ENCODE measurements at places on chromosomes 16 and 17.

GRCh38 chr17:10513299-10514067 lies 4.9 kb downstream of the MYH1 start:
- DNase-seq = no peak

DNA sequence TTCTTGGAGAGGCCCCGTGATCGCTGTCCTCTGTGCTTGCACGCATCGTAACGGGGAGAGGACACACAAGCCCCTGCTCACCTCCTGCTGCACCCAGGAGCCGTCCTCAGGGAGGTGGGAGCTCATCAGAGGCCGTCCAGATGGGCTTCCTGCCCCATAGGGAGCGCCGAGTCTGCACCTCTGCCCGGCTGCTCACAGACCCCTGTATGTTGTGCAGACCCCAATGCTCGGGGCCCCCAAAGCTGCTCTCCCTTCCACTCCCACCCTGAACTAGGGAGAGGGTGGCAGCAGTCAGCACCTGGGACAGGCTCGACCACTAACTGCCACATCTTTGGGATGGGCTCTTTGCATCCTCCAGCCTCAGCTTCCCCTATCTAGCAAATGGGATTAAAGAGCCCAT lies 4.4 kb upstream of the ZNF469 start:
- no peak for DNase-seq

DNA sequence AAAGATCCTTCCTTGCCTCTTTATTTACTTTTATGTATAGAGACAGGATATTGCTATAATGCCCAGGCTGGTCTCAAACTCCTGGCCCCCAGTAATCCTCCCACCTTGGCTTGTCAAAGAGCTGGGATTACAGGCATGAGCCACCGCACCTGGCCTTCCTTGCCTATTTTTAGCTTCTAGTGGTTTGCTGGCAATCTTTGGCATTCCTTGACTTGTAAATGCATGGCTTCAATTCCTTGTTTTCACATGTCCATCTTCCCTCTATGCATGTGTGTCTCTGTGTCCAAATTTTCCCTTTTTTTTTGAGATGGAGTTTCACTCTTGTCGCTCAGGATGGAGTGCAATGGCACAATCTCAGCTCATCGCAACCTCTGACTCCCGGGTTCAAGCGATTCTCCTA lies 22.5 kb downstream of the HEXIM2 start:
- no peak for DNase-seq

DNA sequence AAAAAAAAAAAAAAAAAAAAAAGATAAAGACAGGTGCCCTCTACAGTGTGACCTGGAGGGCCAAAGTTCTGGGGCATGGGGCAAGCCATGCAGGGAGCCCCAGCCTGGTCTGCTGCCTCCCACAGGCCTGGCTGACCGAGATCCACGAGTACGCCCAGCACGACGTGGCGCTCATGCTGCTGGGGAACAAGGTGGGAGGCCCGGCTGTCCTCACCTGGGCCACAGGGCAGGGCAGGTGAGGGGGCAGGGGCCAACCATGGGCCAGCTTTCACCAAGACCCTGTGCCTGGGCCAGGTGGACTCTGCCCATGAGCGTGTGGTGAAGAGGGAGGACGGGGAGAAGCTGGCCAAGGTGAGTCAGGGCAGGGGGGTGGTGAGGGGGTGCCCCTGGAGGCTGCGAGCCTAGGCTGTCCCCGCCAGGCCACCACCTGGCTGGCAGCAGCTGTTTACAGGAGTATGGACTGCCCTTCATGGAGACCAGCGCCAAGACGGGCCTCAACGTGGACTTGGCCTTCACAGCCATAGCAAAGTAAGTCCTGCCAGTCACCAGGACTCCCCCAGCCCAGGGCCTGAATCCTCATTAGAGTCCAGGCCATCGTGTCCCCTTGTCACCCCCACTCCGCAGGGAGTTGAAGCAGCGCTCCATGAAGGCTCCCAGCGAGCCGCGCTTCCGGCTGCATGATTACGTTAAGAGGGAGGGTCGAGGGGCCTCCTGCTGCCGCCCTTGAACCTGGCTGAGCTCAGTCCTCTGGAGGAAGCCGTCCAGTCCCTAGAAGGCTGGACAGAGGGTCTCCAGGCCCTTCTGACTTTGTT lies 2.7 kb upstream of the TRAF7 start:
- no peak for DNase-seq

GRCh38 chr17:27871407-27871806 lies 21.8 kb downstream of the LYRM9 start:
- no peak for DNase-seq

GRCh38 chr17:37820995-37821713 lies 76.3 kb upstream of the HNF1B start:
- DNase-seq = no peak

GRCh38 chr17:58626905-58627304 lies 64.9 kb downstream of the TEX14 start:
- DNase-seq = no peak

GRCh38 chr17:51908841-51909537 lies 249.5 kb downstream of the CA10 start:
- DNase-seq = no peak

DNA sequence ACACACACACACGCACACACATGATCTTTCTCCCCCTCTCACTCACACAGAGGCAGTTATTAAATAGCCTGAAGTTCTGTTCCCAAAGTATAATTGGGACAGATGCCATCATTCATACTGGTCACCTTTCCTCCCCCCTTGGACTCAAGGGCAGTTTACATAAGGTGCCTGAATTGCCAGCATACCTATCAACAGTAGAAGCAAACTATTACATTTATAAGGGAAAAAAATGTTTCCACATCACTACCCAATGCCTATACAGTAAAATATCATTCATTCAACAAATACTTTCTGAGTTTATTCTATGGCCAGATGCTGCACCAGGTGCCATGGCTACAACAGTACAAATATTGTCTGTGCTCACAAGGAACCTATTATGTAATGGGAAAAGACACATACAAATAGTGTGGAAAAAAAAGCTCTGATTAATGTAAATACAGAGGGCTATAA lies 6.3 kb downstream of the CNTD1 start:
- no peak for DNase-seq

DNA sequence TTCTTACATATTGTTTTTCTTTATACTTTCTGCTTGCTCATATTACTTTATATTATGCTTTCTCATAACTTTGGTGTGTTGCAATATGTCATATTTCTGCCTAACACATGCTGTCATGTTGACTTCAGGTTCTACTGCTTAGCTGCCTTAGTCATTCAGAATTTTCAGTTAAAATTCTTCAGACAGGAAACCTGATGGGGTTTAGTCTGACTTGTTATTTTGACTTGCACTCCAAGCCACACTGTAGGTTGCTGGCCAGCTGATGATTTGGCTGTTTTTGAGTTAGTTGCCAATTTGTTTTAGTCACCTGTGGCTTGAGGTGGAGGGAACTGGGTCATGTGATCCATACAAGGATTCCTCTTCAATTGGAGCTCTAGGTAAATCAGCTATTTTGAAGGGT lies 315.4 kb downstream of the MAP2K6 start:
- no peak for DNase-seq

- no peak for DNase-seq
These were observed 44.1 kb downstream of the RBBP6 start for GRCh38 chr16:24583494-24583893.

DNA sequence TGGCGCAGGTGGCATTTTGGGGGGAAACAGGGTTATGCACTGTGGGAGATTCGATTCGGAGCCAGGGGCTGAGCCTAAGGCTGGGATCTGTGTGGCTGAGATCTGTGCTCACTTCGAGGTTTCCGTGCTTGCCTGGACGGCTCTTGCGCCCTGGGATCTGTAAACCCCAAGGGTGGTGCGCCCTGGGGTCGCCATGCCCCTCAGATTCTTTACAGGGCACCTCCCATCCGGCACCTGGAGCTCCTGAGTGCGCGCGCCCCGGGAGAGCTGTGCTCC lies 377 bp downstream of the SLC13A5 start:
- no peak for DNase-seq

DNA sequence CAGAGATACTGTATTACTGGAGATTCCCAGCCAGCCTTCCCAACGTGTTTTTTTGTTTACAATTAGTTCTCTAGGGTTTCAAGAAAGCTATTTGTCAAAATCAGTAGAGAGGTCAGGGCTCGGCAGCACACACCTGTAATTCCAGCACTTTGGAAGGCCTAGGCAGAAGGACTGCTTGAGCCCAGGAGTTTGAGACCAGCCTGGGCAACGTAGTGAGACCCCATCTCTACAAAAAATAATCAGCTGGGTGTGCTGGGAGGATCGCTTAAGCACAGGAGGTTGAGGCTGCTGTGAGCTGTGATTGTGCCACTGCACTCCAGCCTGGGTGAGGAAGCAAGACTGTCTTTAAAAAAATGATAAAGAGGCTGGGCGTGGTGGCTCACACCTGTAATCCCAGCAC lies 19.4 kb downstream of the CBX1 start:
- no peak for DNase-seq

- no peak for DNase-seq
These were observed 7.1 kb downstream of the GLYR1 start for GRCh38 chr16:4839942-4840341.

GRCh38 chr17:33949100-33949499 lies 306.0 kb upstream of the CCL2 start:
- DNase-seq = no peak

DNA sequence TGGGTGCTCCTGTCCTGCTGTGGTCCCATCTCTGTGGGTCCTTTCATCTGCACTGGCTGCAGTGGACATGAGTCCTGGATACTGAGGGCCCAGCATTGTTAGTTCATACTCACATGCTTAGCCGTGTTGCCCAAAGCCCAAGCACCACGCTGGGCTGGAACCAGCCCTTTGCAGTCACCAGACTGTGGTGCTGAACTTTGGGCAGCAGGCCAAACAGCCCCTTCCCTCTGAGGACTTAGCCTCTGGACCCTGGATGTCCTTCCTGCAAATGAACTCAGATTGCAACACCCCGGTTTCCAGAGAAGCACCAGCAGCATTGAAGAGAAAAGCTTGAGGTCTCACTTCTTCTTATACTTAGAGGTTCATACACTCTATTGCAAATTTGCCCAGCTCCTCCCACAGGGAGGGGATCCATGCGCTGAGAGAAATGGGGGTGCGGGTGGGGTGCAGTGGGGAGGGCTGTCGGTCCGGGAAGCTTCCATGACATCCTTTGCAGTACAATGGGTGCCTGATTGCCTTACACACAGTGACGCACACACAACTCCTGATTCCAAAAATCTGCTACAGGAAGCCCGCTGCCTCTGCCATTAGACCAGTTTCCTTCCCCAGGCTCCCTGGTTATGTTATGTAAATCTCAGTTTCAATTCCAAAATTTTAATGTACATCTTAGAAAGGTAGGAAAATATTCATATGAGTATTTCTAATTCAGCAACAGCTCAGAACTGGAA lies 65.8 kb downstream of the RGS9 start:
- DNase-seq = no peak

DNA sequence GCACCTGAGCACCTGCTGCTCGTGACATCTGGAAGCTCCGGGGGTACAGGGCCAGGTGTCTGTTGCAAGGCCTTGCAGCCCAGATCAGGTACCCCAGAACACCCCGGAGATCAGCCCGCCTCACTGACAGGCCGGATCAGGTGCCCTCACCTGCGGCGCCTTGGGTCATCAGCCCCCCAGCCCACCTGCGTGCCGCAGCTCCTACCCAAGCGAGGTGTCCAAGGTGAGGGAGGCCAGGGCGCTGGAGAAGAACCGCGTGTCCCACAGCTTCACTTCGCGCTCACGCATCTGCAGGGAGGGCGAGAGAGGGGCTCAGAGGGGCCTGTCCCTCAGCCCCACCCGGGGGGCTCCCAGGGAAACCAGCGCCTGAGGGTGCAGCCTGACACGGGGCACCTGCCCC lies 16.1 kb downstream of the VASN start:
- DNase-seq = no peak

DNA sequence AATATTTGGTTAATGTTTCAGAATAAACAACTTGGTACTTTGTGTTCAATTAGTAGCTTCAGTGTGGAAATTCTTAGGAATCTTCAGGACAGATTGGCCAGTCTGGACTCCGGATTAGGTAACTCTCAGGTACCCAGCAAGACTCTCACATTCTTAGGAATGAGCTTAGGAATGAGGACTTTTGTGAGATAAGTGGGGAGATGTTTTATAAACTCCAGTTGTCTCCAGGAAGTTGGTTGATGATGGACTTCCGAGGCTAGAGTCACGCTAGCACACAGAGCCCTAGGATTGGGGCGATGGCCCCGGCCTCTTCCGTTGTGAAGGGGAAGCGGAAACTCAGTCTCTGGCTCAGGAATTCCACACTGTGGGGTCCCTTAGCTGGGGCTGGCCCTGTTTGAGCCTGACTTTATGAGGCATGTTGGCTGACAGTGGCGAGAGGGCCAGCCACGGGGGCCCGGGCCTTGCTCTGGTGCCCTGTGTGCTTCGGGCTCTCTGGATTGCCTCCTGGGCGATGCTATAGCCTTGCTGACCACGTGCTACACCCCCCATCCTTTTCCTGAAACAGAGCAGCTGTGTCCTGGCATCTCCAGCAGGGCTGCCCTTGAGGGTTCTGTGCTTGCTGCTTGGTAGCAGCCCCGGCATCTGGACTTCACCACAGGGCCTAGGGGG lies 32.4 kb downstream of the RAB11FIP3 start:
- no peak for DNase-seq

DNA sequence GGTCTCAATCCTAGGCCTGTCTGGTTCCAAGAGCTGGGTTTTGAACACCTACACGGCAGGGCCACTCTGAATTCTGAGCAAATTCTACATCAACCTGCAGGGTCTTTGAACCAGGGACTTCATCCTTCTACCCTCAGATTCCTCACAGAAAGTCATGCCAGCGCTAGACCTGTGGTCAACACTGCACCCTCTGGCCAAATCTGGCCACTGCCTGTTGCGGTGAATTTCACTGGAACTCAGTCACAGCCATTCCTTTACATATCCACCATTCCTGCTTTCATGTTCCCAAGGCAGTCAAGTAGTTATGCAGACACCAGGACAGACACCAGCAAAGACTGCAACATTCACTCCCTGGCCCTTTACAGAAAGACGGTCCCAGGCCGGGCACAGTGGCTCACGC lies 144.6 kb downstream of the C16orf95 start:
- no peak for DNase-seq

DNA sequence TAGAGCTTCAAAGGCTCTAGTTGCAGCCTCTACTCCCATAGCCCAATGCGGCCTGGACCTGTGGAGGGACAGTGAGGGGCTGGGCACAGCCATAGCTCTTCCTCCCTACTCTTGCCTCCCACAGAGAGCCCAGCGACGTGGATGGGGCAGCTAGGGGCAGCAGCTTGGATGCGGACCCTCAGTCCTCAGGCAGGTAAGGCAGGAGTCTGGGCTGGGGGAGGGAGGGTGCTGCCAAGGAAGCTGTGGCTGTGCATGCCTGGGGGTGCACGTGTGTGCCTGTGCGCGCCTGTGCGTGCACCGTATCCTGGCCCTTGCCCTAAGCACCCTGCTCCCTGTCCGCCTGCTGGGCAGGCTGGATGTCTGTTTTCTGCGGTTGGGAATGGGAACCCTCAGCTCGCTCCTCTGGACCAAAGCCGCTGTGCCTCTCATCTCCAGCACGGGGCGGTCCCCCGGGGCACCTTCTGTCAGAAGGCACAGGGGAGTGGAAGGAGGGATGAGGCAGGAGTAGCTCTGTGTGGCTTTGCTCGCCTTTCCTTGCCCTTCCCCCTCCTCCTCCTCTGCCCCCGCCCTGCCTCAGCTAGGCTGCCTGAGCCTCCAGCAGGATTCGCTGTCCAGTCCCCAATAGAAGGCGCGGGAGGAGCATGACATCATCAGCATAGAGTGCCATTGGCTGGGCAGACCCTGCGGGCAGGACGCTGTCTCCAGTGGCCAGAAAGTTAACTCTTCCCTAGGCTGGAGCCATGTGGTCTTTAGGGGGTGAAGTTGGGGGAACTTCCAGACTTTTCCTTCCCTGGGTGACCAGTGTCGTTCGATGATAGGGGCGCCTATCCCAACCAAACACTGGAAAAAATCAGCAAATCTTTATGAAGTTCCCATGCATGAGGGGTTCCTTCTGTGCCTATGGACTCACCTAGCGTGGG lies 797 bp downstream of the PRCD start:
- peak; percentile 58 for DNase-seq

Data from CD4-positive, alpha-beta T cell treated with Interferon gamma for 1 hour (primary cell).